Renal cortex interstitium (tissue), 15 donors: ENCODE measurements at places on chromosomes 6 and 20. TPM values are rescaled to one million over a fixed set of nuclear protein-coding genes. Genes with fewer than 3 reads are reported as not detected.

- DNase-seq: no peak
Observed at GRCh38 chr20:8066662-8067061, 47.1 kb upstream of the TMX4 start.

- peak; percentile 22 for DNase-seq
Observed at GRCh38 chr20:48153523-48153922, 368.2 kb upstream of the SULF2 start.

GRCh38 chr20:48761023-48761785 lies 66.6 kb downstream of the PREX1 start:
- DNase-seq: no peak

DNA sequence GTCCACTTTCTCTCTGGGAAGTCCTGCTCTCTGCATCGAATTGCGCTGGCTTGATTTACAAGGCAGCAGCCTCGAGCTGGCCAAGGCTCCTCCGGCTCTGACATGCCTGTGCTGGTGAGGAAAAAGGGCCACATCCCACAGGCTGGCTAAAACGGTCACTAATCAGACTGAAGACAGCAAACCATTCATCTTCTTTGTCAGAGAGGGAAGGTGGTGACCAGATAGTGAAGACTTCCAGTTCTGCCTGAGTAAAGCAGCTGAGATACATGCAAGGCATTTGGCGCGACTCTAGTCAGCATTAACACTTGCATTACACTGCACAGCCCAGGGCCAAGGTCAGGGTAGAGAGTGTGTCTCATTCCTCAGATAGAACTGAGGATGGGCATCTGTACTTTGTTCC lies 203.2 kb upstream of the MAP3K7 start:
- DNase-seq: no peak

DNA sequence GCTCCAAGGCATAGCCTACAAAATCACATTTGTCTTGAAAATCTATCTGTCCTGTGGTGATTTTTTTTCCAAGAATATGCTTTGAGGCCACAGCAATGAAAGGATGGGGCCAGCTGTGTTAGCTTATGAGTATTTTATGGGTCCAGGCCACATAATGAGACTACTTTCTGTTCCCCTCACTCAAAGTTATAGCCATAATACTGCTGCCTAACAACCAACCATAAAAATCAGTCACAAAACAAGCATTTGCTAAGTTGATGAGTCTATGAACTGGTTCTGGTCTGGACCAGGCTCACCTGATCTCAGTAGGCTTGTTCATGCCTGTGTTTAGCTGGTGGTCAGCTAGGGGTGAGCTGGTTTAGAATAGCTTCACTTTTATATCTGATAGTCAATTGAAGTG lies 192.5 kb upstream of the PLCB4 start:
- no peak for DNase-seq

DNA sequence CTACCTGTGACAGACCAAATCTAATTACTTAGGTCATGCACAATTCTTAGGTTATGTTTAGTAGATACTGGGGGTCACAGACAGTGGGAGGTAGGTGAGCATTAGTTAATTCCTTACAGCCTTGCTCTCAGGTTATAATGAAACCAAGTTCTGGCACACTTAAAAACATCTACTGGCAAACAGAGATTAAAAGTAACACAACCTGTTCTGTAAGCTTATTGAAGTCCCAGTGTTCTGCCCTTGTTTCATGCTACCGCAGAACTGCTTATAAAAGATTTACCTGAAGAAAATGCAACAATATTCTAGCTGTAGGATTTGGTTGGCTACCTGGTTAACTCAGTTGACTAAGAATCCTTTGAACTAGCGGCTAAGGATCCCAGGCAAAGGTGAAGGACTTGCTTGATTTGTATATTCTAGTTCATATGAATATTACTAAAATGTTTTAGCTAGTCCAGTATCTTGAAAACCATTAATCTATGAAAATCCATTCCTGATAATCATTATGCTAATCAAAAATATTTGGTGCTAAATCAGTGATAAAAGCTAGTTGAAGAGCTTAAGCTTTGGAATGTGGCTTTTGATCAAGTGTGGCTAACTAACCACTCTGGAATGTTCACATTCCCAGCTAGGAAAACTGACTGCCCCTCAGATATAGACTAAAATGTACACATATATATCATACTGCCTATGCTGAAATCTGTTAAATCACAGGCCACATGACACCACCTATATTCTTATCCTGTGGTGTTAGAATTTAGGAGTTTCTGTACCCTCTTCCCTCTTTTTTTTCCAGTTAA lies 7.2 kb downstream of the PEX3 start:
- DNase-seq: no peak

DNA sequence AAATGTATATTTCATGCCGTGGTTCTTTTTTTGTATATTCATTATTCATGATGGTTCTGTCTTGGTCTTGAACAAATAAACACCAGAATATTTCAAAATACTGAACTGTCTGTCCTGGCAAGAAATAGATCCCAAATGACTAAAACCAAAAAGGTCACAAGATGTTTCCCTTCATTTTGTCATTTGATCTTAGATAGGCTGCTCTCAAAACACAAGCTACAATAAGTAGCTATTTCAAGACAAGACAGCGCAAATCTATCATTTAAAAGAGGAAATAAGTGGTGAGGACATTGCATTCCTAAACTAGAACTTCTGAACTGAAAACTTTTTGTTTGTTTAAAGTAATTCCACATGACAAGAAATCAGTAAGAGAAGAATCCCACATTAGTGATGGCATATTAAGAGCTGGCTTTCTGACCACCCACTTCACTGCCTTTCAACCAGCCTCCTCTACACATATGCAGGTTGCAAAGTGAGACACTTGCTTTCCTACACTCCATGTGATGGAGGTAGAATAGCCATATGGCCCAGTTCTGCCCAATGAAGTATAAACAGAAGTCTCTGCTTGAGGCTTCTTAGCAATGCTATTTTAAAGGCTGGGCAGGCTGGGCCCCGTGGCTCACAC lies 54.4 kb upstream of the CCDC28A start:
- DNase-seq: no peak

DNA sequence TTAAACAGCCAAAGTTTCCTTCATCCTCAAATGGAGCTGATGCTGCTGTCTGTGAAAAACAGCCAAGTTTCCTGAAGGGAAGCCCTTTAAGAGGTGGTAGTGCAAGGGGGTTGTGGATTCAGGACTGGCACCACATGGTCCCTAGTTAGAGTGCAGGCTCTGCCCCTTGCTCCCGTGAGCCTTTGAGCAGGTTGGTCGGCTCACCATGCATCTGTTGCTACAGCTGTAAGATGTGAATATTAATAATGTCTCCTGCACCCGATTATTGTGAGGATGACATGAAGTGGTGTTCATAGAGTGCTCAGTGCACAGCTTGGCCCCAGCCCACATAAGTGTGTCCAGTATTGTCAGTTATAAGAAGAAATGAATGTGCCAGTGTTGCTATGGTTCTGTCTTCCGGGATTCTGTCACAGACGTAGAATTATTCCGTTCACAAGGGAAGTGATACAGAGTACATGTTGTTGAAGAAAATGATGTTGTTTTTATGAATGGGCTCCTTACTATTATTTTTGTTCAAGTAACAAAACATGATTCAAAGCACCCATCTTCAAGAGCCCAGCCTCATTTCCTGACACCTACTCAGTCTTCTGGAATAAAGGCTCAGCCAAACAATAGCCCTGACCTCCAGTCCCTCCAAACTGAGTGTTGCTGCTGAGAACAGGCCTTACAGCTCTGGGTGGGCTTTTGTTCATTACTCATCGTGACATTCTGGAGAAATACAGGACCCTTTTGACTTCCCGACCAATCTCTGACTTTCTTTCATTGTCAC lies 2.9 kb upstream of the PKIG start:
- no peak for DNase-seq

DNA sequence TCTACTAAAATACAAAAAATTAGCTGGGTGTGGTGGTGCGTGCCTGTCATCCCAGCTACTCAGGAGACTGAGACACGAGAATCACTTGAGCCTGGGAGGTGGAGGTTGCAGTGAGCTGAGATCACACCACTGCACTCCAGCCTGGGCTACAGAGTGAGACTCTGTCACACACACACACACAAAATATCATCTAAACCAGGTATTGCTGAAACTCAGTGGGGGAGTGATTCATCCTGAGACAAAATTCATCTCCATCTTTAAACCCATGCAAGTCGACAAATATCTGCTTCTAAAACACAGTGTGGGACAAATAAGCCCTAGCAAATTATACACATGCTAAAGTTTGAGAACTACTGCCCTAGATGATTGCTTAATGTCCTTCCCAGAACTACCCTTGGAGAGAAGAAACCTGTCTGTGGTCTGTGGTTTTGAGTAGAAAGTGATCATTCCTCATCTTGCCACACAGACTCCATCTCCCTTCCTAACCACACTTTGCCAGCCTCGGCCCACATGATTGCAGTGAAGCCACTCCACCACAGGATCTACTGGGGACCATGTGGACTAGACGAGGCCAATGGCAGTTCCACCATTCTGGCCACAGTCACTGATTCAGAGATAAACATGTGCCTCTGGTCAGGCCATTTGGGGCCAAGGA lies 130.3 kb downstream of the OPRM1 start:
- DNase-seq: no peak

DNA sequence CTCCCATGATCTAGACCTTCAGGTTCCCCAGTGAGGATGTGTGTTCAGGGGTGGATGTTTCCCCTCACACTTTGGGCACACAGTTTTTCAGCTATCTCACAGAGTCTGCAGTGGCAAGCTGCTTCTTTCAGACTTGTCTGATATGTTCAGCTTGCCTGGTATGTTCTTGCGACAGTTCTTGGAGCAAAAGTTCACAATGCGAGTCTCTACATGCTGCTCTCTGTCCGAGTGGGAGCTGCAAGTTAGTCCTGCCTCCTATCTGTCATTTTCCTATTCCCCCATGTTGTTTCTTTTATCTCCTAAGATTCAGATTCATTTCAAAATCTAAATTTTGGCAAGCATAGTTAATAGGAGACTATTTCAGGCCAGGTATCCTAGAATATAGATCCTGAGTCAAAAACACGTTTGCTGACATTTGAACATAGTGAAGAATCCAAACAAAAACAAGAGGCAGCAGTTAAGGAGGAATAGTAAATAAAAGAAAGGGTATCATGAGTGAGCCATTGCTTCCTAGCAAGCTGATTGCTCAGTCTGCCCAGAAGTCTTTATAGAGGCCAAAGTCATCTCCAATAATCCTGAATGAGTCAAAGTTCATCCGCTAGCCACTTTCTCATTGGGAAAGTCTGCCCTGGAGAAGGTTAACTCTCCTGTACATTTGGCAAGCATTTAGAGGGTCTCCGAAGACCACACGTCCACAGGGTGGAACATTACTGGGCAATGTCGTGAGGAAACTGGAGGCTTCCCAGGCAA lies 140.2 kb upstream of the MOCS1 start:
- no peak for DNase-seq

GRCh38 chr6:145110109-145110508 lies 625.2 kb downstream of the EPM2A start:
- DNase-seq: no peak

GRCh38 chr20:4740774-4741431 lies 19.2 kb downstream of the PRND start:
- no peak for DNase-seq

- no peak for DNase-seq
Observed at GRCh38 chr6:6709106-6709505, 120.6 kb downstream of the LY86 start.

DNA sequence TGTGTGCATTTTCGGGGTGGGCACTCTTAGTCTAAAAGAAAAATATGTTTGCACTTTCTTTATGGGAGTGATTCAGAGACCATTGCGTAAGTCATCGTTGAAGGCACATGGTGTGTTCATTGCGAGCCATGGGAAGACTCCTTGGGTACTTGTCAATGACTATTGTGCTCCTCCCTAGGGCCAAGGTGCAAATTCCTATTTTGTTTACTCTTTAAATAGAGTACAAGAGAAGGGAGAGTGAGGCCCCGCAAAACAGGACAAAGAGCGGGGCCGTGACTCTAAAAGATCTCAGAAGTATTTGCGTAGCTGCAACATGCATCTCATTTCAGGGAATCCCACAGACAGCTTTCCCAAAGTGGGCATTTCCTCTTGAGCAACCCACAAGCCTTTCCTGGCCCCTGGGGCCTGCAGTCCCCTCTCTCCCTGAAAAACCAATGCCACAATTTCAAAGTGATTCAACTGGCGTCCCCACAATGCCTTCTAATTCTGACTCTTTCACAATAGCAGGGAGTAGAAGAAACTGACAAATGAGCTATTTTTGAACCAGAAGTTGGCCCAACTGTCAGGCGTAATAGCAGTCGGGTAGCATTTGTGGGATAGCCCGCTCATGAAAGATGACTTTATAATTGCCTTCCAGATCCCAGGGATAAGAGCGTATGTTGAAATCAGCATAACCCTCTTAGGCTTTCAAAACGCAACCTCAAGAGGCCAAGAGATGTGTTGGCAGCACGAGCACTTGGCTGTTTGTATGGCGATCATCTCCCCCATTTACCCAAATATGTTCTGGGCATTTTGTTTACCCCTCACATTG lies 277.9 kb upstream of the BMP2 start:
- DNase-seq: no peak

DNA sequence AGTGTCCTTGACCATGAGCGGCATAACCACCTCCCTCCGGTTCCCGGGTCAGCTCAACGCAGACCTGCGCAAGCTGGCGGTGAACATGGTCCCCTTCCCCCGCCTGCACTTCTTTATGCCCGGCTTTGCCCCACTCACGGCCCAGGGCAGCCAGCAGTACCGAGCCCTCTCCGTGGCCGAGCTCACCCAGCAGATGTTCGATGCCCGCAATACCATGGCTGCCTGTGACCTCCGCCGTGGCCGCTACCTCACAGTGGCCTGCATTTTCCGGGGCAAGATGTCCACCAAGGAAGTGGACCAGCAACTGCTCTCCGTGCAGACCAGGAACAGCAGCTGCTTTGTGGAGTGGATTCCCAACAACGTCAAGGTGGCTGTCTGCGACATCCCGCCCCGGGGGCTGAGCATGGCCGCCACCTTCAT lies 4.9 kb downstream of the TUBB1 start:
- DNase-seq: no peak

Gene TINAG
- 30.0 TPM for polyA plus RNA-seq

Gene ARFGEF3
- 6.1 TPM for polyA plus RNA-seq

Gene IL17F
- 0.59 TPM for polyA plus RNA-seq

Gene ARFGAP1
- 90.2 TPM for polyA plus RNA-seq

Gene RNF144B
- polyA plus RNA-seq: 21.9 TPM

Gene BTBD9
- 15.1 TPM for polyA plus RNA-seq

Gene BTNL2
- 1.3 TPM for polyA plus RNA-seq

Gene VGLL2
- not detected for polyA plus RNA-seq

Gene NKX2-4
- not detected for polyA plus RNA-seq

Gene PSORS1C1
- 0.30 TPM for polyA plus RNA-seq

Gene SMPD2
- 11.7 TPM for polyA plus RNA-seq

Gene THEMIS
- polyA plus RNA-seq: not detected

Gene NUP43
- polyA plus RNA-seq: 47.8 TPM
